Activated T-cell treated with anti-CD3 and anti-CD28 coated beads, Interleukin-2, amount 50 U/mL, for 48 hours (primary cell): ENCODE measurements at places on chromosomes 3 and 15.

GRCh38 chr15:91186904-91187656 lies 87.0 kb downstream of the SV2B start:
- DNase-seq, result no peak

DNA sequence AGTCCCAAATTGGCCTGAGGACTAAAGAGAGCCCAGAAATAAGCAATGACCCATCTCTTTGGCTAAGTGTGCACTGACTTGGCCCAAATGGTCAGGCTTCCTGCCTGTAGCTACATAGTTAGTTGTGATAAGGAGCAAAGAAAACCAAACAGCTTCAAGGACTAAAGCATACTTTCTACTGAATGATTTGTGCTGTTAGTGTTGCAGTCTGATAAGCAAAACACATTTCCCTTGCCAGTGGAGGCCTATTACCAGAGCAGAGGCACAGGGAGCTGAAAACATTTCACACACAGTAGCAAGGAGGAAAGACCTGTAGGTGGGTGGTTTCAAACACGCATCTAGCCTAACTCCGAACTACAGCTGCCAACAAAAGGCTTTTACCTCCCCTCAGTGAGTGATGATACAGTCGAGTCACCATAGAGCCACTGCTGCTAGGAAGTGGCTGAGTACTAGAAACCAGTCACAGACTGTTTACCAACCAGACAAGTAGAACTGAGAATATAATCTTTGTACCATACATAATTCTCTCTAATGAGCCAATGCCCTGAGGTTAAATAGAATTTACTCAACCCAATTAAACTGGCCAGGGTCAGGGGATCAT lies 222.3 kb upstream of the THBS1 start:
- DNase-seq, result no peak

DNA sequence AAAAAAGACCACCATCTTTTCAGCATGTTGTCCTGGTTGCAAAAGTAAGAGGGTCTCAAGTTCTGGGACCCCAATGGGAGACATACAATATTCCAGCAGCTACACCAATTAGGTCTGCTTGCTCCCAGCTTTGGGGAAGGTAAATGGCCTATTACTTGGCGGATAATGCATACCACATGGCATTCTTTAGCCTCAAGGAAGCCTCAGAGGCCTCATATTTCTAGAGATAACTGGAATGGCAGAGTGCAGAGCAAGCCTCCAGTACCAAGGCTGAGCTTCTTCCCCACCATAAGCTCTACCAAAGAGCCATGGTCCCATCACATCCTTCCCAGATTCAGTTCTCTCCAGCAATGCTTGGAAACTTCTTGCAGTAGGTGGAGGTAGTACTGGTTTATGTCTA lies 493.8 kb downstream of the SHQ1 start:
- DNase-seq, result no peak

DNA sequence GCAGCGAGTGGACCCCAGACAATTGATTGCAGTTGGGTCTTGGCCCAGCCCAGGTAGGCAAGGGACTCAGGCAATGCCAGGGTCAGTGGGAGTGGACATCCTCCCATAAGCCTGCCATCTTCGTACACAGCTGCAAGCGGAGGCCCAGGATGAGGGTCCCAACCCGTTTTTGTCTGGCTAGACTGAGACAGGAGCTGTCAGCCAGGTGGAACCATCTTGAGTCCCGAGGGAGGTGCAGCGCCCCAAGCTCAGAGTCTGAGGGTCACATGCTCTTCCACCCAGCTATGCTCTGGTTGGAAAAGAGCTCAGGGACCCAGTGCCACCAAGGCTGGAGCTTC lies 22.6 kb upstream of the IP6K2 start:
- no peak for DNase-seq

DNA sequence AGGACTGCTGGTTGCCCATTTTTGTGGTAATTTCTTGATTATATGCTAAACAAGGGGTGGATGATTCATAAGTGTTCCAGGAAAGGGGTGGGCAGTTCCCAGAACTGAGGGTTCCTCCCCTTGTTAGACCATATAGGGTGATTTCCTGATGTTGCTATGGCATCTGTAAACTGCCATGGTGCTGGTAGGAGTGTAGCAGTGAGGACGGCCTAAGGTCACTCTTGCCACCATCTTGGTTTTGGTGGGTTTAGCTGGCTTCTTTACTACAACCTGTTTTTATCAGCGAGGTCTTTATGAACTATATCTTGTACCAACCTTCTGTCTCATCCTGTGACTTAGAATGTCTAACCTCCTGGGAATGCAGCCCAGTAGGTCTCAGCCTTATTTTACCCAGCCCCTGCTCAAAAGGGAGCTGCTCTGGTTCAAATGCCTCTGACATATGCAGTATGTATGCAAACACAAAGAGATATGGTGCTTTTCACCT lies 46.2 kb downstream of the C3orf38 start:
- peak; percentile 60 for DNase-seq

- DNase-seq, result peak; percentile 19
Measured at GRCh38 chr15:31273258-31273941, 53.2 kb upstream of the KLF13 start.

DNA sequence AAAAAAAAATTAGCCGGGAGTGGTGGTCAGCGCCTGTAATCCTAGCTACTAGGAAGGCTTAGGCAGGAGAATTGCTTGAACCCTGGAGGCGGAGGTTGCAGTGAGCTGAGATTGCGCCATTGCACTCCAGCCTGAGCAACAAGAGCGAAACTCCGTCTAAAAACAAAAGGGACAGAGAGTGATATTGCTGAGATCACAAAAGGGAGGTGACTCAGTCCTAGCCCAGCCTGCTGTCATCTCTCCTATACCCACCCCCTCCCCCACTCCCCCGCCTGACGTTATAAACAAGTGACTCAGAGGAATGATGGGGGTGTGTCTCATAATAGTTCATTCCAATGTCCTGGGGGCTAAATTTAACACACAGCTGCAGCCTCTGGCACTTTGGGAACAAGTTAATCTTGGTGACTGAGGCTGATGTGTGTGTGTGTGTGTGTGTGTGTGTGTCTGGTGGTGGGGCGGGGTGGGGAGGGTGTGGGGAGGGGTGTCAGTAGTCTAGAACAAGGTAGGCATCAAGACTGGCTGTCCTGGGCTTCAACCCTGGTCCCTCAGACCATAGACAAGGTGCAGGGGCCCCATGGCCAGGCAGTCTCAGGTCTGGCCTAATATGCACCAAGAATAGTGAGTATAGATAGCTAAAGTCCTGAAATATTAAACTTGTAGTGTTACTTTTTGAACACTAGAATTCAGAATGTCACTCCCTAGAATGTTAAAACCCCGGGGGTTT lies 1.3 kb upstream of the KLHL40 start:
- DNase-seq, result peak; percentile 70

DNA sequence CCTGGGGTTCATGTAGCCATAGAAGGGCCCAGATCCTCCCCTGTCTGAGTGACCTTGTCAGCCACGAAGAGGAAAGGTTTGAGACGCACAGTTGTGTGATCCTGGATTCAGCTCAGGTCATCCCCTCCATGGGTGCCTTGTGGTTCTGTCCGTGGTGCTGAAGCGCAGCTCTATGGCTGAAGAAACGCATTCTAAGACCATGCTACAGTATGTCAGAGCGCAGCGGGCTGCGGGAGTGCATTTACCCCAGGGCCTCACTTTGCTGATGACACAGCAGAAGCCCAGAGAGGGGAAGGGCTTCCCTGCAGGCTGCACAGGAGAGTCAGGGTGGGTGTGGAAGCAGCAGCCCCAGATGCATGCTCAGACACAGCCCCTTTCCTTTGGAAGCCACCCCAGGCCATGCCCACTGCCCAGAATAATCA lies 68.8 kb upstream of the IQSEC1 start:
- DNase-seq, result peak; percentile 22

GRCh38 chr3:155560135-155560534 lies 184.7 kb downstream of the PLCH1 start:
- DNase-seq, result no peak

DNA sequence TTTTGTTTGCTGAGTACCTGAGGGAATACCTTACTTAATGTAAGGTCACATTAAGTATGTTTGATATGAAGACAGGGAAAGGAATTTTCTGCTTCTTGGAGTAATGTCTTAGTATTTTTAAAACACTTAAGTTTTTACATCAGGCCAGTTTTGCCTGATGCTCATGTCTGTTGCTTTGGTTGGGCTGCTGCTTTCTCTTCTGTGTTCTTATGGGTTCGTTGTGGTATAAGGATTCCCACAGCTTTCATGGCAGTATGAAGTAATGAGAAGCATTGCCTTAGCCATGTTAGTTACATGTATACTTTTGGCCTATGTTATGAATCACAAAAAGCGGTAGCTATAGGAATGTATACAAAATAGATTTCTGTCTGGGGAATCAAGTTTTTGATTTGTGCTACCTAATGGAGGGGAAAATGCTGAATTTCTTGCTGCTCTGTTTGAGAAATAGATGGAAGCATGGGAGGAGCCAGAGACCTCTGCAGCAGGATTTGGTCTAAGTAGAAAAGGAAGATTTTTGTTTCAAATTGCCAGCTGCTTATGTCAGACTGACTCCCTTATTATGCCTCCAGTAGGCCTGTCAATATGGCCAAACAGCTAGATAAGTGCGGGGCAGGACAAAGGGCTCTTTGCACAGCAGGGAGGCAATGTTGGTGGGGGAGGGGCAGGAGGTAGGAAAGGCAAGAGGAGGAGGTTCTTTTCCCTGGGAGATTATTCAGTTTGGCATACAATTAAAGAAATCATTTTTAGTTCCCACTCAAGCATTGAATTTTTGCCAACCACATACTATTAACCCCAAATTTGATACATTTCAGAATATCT lies 5.2 kb downstream of the SETD5 start:
- no peak for DNase-seq

DNA sequence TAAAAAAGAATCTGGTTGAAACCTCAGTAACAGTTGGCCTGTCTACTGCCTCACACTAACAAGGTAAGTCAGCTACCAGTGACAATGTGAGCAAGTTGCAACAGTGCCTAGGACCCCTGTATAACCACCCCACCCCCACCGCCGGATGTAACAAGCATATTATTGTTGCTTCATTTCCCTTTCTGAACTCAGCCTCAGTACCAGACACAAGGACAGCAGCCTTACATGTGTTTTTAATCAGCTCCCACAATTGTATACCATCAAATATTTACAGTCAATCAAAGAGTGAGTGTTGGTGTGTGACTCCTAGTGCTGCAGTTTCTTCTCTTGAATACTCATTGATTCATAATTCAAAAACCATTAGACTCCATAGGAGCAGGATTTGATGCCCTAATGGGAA lies 96.4 kb downstream of the PYDC2 start:
- no peak for DNase-seq

- DNase-seq, result no peak
Measured at GRCh38 chr3:53155760-53156159, 5.2 kb upstream of the PRKCD start.

DNA sequence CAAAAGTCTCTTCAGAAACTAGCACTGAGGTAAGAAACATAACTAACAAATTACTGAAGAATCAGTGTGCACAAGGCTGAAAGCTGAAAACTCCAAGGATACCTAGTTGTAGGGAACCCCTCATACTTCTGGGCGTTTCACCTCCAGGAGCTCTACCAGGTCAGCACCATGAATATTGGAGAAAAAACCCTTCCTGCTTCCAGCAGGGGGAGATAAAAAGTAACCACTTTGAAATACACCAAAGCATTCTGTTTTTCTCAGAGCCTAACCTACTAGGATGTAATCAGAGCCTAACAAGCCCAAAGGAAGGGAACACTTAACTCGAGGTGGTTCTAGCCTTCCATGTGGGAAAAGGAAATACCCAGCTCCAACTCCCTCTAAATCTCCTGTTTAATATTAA lies 175.8 kb upstream of the MME start:
- no peak for DNase-seq

GRCh38 chr15:98901434-98902072 lies 106.0 kb downstream of the PGPEP1L start:
- no peak for DNase-seq

- DNase-seq, result peak; percentile 39
Measured at GRCh38 chr3:188049606-188050530, 104.1 kb upstream of the LPP start.

- DNase-seq, result no peak
Measured at GRCh38 chr3:31699309-31699953, 166.7 kb downstream of the STT3B start.

GRCh38 chr15:64909546-64909945 lies 2.2 kb upstream of the ANKDD1A start:
- DNase-seq, result no peak

GRCh38 chr3:186464424-186465093 lies 79.6 kb downstream of the CRYGS start:
- DNase-seq, result no peak

- DNase-seq, result no peak
Measured at GRCh38 chr3:181712553-181713279, 991 bp downstream of the SOX2 start.
